ENCODE measurements at places on chromosomes 7 and 10.
A peak's percentile ranks its signal among the peaks of the same experiment; 100 is the strongest.

DNA sequence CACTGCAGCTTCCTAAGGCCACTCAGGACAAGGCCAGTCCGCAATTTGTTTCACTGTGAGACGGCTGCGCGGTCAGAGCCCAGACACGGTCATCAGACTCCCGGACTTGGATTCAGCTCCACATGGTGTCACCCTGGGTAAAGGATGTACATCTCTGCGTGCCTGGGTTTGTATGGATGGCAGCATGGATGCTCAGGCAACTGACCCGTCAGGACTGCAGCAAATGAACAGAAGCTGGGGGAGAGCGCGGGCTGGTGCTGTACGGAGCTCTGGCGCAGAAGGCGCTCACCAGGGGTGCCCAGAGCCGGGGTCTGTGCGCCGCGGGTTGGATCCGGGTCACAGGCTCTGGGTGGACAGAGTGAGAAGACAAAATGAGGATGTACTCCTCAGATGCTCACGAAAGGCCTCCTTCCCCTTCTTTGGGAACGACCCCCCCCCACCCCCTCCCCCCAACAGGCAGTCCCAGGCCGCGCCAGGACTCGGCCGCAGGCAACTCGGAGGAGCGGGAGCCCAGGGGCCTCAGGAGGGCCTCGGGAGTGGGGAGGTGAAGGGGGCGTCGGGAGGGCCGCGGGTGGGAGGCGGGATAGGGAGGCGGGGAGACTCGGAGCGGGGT lies 92.4 kb downstream of the CXCL12 start:
- DNase-seq: no peak

GRCh38 chr10:119284679-119285096 lies 77.3 kb downstream of the GRK5 start:
- peak; percentile 30 for DNase-seq

DNA sequence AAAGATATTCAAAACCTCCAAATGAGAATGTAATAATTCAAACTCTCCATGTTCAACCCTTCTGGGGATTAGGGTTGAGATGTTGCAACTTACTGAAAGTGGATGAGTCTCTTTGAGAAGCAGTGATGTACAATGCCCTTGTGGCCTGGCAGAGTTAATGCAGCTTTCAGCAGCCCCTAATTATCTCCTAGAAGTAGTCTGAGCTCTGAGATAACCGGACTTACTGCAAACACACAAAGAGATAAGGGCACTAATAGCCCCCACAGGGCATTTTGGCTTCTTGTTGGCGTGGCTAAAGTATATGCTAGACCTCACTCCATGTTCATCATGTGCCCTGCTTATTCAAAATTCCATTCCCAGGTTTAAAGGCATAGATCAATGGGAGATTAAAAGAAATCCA lies 404.7 kb downstream of the NEBL start:
- no peak for DNase-seq

- no peak for DNase-seq
Measured at GRCh38 chr7:20157456-20157855, 59.7 kb downstream of the MACC1 start.

GRCh38 chr10:77406764-77407430 lies 230.7 kb downstream of the KCNMA1 start:
- no peak for DNase-seq

DNA sequence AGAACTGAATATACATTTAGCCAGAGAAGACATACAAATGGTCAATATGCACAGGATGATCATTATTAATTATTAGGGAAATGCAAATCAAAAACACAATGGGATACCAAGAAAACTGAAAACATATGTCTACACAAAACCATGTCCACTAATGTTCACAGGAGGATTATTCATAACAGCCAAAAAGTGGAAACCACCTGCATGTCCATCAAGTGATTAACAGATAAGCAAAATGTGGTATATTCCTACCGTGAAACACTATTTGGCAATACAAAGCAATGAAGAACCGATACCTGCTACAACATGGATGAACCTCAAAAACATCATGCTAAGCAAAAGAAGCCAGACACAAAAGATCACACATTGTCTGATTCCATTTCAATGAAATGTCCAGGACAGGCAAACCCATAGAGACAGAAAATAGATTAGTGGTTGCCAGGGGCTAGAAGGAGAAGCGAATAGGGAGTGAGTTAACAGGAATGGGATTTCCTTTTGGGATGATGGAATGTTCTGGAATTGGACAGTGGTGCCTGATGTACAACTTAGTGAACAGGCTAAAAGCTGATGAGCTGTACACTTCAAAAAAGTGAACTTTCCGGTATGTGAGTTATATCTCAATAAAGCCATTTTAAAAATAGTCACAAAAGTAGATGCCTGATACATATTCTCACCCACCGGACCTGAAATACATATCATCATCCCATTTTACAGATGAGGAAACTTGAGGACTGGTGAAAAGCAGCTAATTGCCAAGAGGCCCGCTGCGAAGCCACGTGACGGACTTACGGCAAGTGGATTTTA lies 33.6 kb downstream of the HIPK2 start:
- DNase-seq: no peak

DNA sequence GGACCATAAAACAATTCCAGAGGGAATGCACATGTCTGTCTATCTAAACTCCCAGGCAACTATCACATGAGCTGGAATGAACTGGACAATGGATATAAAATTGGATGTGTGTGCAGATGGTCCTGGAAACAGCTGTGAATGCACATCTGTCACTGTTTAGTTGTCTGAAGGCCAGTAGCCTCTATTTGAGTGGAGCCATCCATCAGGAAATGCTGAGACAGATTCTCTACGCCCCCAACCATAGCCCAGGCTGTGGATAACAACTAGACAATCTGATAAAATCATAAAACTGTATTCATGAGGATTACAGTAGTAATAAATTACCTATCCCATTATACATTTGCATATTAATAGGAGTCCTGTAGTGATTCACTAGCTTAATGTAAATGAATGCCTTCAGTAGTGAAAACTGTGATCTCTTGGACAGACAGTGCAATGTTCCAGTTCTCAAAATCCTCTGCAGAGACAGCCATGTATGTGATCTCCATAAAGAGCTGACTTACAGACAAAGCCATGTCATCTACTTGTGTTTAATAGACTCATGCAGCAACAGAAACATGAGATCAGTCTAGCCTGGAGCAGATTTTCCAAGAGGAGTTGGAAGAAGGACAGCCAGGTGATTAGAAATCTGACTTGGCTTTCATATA lies 907.6 kb downstream of the KCNMA1 start:
- DNase-seq: no peak

- no peak for DNase-seq
Measured at GRCh38 chr10:81136261-81136660, 598.6 kb downstream of the SH2D4B start.

- DNase-seq: no peak
Measured at GRCh38 chr7:122364761-122365280, 60.3 kb upstream of the FEZF1 start.

- DNase-seq: no peak
Measured at GRCh38 chr7:26416004-26416403, 124.3 kb downstream of the SNX10 start.

DNA sequence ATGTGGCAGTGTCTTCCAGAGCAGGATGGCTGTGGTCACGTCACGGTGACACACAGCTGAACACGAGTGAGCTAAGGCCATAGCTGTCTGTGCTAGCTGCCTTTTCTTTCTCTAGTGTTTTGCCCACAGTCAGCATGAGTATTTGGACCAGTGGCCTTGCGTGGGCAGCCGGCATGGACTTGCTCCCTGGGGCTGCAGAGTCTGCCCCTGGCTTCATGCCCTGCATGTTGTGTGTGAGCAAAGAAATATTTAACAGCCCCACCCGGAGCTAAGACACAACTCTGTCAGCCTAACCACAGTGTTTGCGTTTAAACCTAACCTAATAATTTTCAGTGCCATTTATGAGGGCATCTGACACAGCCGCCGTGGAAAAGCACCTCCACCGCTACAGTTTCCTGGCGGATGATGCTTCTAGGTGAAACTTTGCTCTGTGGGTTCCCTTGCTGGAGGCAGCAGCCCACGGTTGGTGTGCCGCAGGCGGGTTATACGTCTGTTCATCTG lies 14.6 kb downstream of the CHST12 start:
- no peak for DNase-seq
